Hippocampal formation (tissue), 2 donors: ENCODE measurements at places on chromosomes 12 and 14.

GRCh38 chr12:75477137-75477536 lies 3.4 kb upstream of the GLIPR1 start:
- no peak for DNase-seq

DNA sequence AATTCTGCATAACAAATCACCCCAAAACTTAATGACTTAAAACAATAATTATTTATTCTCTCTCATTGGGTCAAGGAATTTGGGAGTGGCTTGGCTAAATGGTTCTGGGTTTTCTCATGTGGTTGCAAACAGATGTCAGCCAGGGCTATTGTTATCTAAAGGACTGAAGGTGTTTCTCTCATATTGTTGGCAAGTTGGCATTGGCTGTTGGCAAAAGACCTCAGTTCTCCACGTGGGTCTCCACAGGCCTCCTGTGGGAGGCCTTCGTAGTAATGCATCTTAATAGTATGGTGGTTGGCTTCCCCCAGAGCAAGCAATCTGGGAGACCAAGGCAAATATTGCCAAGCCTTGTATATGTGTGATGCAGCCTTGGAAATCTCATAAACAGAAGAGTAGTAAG lies 14.4 kb downstream of the GALNT16 start:
- no peak for DNase-seq

DNA sequence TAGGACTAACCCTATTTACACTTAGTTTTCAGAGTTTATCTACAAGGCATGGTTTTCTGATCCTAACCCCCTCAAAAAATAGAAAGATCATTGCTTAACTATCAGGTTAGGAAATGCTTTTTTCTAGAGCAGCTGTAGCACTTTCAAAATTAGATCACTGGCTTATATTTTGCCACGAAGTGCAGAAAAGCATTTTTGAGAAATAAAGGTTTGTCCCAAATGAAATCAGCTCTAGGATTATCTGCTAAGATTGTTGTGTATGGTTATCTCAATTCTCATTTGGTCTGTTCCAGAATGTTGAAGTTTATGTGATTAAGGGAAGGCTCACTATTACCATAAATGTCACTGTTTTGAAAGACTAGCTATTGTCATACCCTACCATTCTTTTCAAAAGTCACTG lies 9.8 kb upstream of the DYRK4 start:
- DNase-seq, result no peak

DNA sequence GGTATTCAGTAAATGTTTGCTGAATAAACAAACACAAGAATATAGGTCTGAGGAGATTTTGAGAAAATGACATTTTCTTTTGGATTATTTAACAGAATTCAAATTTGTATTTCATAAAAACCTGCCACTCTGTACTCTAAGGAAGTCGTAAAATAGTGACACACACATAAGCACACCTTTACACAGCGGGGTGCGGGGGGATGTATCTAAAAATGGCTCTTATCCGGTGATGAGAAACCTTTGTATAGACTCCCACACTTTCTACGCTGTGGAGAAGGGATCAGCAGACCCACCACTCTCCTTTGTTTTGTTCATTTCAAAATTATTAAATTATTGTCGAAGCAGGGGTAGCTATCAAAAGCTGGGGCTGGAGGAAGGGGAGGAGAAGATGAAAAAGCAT lies 58.0 kb downstream of the PEBP1 start:
- no peak for DNase-seq

- DNase-seq, result no peak
Measured at GRCh38 chr14:74554742-74555362, 57.2 kb downstream of the LTBP2 start.
